Naive B cell (primary cell): ENCODE measurements at places on chromosomes 7 and 10. TPM values are rescaled to one million over a fixed set of nuclear protein-coding genes. Genes with fewer than 3 reads are reported as not detected.

The CDC14C gene
- not detected for polyA plus RNA-seq

The FRAT1 gene
- polyA plus RNA-seq: 15.7 TPM

DNA sequence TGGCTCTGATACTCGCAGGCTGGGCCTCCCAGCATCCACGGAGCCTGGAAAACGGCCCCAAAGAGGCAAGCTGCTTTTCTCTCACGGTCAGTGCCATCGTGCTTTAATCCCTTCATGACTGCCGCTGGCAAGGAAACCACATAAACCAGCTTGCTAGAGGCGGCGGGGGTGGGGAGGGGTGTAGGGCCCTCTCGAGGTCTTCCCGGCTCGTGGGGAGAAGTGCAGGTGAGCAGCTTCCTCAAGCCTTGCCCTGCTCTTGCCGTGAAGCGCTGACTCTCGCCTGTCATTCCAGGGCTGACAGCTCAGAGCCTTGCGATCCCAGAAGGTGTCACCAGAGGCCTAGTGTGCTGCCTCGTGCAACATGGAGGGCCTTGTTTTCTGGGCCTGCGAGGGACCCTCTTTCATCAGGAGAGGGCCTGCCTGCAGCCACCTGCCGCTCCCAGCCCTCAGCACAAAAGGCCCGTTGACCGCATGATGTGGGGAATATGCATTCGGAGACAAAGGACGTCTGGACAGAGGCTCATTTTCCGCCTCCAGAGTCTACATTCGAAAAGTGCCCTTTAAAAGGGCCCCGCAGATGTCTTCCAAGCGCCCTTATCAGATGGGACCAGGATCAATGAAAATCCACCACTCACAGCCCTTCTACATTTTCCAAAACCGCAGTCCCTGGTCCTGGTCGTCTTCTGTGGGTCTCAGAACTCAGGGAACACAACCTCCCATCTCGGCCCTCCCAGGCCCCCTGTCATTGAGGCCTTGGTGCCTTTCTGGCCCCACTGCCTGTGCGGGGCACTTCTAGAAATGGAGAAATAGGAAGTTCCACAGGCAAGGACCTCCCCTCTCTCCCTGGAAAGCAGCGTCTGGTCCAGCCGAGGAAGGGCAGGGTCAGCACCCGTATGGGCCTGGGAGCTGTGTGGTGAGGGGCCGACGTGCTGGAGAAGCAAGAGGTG lies 58.7 kb downstream of the ZRANB1 start:
- no peaks in the 10 kb centered on the region for H3K4me1 ChIP-seq
- H3K36me3 ChIP-seq: no peaks in the 10 kb centered on the region

DNA sequence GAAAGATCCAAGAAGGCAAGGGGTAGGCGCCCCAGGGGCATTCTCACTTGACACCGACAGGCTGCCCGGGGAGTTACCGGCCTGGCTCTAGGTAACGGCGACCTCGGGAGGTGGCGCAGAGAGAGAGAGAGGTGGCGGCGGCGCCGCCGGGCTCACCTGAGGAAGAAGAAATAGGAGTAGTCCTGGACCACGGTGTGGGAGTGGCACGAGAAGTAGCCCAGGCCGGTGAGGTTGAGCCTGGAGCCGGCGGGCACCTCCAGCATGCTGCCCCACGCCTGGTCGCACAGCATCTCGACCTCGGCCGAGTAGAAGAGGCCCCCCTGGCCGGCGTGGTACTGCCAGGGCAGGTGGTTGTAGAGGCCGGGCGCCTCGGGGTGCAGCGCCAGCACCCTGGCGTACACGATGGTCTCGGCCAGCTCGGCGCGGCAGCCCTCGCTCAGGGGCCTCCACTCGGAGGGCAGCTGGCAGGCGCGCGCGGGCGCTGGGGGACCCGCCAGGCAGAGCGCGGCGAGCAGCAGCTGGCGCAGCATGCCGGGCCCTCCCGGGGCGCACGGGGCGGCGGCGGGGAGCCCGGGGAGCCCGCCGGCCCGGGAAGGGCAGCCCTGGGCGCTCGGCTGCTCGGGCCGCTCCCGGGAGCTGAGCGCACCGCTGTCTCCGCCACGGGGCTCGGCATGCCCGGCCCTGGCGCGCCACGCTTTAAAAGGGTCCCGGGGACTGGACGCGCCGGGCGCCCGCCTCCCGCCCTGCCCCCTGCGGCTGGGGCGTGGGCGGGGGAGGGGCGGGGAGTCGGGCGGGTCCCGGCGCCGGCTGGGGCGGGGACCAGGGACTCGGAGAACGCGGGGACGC lies at the start of gene CCDC3:
Gene CCDC3, minus strand, starts transcription at position 673 of the 846 bp plus-strand sequence. Its CDS starts 143 bp downstream, at position 530.
- no peak within 1 kb of the TSS for H3K27ac ChIP-seq
- H3K27me3 ChIP-seq: peaks cover 69% of the 10 kb centered on the region
- DNase-seq: no peak

- peaks cover 39% of the 10 kb centered on the region for H3K27me3 ChIP-seq
- H3K36me3 ChIP-seq: no peaks in the 10 kb centered on the region
- no peak overlapping the region for H3K27ac ChIP-seq
- DNase-seq: no peak
- H3K4me1 ChIP-seq: peaks cover 11% of the 10 kb centered on the region
- H3K4me3 ChIP-seq: peak overlapping the region; percentile 33
Measured at GRCh38 chr10:128275388-128276177, 149.4 kb upstream of the MKI67 start.

DNA sequence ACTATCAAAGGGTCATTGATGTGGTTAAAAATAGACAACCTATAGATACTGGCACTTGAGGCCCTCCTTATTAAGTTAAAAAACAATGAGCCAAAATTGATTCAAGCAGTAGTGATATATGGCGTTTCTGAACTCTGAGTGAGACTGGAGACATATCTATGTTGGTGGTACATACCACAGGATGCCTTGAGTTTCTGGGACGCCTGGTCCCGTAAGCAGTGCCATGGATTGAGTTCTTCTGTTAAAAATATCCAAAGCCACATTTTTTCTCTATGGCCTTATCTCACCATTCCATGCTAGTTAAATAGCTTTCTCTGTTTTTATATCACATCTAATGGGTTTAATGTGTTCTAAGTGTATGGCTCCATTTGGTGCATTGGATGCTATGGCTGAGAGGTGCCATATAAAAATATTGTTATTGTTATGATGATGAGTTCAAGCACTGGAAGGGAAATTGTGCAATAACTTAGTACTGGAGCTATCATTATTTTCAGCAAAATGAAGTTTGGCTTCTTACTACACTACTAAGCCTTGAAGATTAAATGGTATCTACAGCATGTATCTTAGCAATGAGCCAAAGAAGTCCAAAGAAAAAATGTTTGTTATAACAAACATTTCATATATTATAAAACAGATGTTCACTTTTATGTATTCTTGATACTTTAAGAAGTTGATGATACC lies 713.9 kb downstream of the SUGCT start:
- H3K4me1 ChIP-seq: no peaks in the 10 kb centered on the region
- no peaks in the 10 kb centered on the region for H3K36me3 ChIP-seq
- DNase-seq: no peak
- no peak overlapping the region for H3K27ac ChIP-seq

DNA sequence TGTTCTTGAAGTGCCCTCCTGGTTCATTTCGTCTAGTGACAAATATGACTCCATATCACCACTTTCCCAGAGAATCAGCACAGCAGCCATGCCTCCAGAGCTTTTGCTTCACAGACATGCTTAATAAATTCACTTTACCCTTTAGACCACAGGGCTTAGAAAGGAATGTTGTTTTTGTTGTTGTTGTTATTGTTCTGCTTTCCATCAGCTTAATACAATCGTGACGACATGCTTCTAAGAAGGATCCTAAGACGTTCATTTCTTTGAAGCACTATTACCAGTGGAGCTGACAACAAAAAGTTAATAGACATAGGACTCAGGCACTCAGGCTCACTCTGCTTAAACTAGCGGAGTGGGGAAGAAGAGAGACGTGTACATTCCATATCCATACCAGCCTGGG lies 418.6 kb downstream of the KCNMA1 start:
- H3K4me3 ChIP-seq: no peak overlapping the region
- no peak overlapping the region for H3K27ac ChIP-seq
- H3K27me3 ChIP-seq: peaks cover 32% of the 10 kb centered on the region
- no peaks in the 10 kb centered on the region for H3K36me3 ChIP-seq

GRCh38 chr7:45435131-45435530 lies 139.0 kb upstream of the ADCY1 start:
- no peaks in the 10 kb centered on the region for H3K4me1 ChIP-seq
- H3K36me3 ChIP-seq: no peaks in the 10 kb centered on the region
- peaks cover 11% of the 10 kb centered on the region for H3K27me3 ChIP-seq
- no peak for DNase-seq
- no peak overlapping the region for H3K4me3 ChIP-seq
- no peak overlapping the region for H3K27ac ChIP-seq
